ENCODE measurements at places on chromosomes 7 and 10. TPM values are rescaled to one million over a fixed set of nuclear protein-coding genes. Genes with fewer than 3 reads are reported as not detected.

- no peak for DNase-seq
- peaks cover 44% of the 10 kb centered on the region for H3K27me3 ChIP-seq
- no peak overlapping the region for H3K4me3 ChIP-seq
- no peak overlapping the region for H3K27ac ChIP-seq
- H3K36me3 ChIP-seq, result no peaks in the 10 kb centered on the region
These were observed 4.4 kb downstream of the RASGEF1A start for GRCh38 chr10:43262397-43262901.

Gene FOXI2
- total RNA-seq, result not detected

DNA sequence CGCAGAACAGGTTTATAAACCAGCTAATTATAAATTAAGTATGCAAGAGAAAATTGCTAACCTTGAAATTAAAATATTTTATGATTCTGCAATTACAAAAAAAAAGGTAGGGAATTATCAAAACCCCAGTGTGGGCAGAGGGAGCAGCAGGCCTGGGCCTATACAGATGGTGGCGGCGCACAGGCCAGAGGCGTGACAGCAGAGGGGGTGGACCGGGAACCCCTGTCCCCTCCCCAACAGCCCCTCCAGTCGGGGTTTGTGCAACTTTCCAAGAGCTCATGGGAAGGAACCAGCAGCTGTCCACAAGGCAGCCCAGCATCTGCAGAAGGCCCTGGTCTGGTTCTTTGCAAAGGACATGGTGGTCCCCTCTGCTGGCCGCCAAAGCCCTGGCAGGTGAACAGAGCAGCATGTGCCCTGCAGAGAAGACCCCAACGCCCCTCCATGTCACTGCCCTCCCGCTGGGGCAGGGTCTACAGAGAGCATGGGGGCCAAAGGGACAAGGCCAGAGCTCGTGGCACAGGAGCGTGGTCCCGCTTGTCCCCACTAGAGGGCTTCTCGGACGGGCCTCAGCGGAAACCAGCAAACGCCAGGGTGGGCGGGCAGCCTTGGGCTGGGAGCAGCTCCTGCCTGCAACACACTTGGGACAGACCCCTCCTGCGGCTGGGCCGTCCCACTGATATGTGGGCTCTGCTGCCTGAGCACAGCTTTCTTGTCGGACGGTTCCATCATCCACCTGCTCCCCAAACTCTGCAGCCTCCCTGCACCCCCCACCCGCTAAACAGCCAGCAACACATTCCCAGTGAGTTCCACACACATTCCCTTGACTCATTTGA lies 75.1 kb downstream of the EBF3 start:
- no peak for DNase-seq
- H3K4me1 ChIP-seq, result no peaks in the 10 kb centered on the region
- H3K36me3 ChIP-seq, result no peaks in the 10 kb centered on the region
- H3K27ac ChIP-seq, result no peak overlapping the region

DNA sequence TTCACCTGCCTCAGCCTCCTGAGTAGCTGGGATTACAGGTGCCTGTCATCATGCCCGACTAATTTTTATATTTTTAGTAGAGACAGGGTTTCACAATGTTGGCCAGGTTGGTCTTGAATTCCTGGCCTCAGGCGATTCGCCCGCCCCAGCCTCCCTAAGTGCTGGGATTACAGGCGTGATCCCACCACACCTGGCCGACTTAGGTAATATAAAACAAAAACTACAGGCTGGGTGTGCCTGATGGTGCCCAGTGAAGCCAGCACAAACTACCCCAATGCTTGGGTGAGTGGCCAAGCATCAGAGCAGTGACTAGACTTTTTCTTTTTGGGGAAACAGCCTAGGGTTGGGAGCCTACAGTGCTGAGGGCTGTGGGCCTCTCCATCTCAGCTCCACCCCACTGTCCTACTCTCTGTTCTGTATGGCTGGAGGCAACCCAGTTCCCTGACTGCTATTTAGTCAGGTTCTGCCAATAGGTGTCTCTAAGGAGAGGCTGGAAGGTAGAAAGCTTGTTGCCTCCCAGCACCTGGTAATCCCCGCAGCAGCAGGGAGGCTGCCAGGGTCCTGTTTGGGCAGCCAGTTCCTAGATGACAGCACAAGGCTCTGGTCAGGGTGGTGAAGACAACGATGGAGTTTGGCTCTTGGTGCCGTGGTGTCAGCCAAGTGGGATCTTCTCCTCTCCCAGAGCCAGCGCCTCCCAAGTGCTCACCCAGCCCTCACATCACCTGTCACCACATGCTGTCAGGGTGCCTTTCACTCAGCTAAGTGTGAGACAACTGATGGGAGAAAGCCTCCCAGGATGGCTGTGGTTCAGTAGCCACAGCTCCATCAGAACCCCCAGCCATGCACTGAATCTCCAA lies 10.4 kb upstream of the NACAD start:
- peaks cover 64% of the 10 kb centered on the region for H3K36me3 ChIP-seq
- no peak overlapping the region for H3K27ac ChIP-seq
- DNase-seq, result peak; percentile 26
- no peaks in the 10 kb centered on the region for H3K4me1 ChIP-seq
- no peak overlapping the region for H3K4me3 ChIP-seq

DNA sequence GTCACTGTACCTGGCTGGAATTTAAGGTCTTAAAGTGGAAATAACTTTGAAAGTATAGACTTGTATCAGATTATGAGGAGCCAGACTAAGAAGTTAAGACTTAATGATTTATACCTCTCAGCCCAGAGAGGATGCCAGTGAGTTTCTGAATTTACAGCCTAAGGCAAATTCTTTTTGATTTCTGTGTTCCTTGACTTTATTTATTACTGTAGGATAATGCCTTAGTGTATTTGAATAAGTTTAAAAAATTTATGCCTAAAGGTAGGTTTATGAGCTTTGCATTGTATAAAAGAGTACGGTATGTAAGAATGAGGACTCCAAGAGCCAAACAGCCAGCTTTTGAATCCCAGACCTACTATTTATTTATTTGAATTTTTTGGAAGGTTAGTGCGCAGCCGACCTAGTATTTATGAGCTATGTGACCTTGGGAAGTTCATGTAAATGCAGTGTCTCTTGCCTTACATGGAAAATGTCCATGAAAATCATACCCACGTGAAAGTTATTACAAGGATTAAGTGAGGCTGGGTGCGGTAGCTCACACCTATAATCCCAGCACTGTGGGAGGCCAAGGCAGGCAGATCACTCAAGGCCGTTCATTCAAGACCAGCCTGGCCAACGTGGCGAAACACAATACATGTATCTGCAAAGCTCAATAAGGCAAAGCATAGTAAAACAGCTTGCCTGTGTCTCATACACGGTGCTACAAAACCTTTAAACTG lies 174.6 kb downstream of the AUTS2 start:
- H3K27me3 ChIP-seq, result no peaks in the 10 kb centered on the region
- peaks cover 7% of the 10 kb centered on the region for H3K4me1 ChIP-seq
- no peak overlapping the region for H3K27ac ChIP-seq
- H3K36me3 ChIP-seq, result no peaks in the 10 kb centered on the region
- DNase-seq, result no peak

Gene C7orf57
- total RNA-seq, result 1.6 TPM

Gene LIPM
- not detected for total RNA-seq

- H3K36me3 ChIP-seq, result no peaks in the 10 kb centered on the region
- H3K27me3 ChIP-seq, result no peaks in the 10 kb centered on the region
- H3K4me3 ChIP-seq, result no peak overlapping the region
- no peak for DNase-seq
These were observed 18.7 kb downstream of the LCOR start for GRCh38 chr10:96850825-96851224.

Gene KRIT1
- 49.0 TPM for total RNA-seq
